ENCODE measurements at places on chromosomes 7 and 10. TPM values are rescaled to one million over a fixed set of nuclear protein-coding genes. Genes with fewer than 3 reads are reported as not detected.

The PTPRN2 gene
- 2.5 TPM for total RNA-seq

The HOXA11 gene
- not detected for total RNA-seq

The STAG3 gene
- 38.3 TPM for total RNA-seq

The SPDYE8 gene
- total RNA-seq: not detected

The STX1A gene
- 15.7 TPM for total RNA-seq

The SH2D4B gene
- 0.17 TPM for total RNA-seq

The FAM237B gene
- not detected for total RNA-seq

The GNAI1 gene
- 0.66 TPM for total RNA-seq

The MBL2 gene
- not detected for total RNA-seq

The DNA2 gene
- 36.3 TPM for total RNA-seq

The STEAP2 gene
- total RNA-seq: not detected

The CHAT gene
- total RNA-seq: not detected

The SPDYE5 gene
- not detected for total RNA-seq

The SAMD9L gene
- total RNA-seq: 162 TPM

The FBXO24 gene
- total RNA-seq: 0.85 TPM

The SPDYE9 gene
- not detected for total RNA-seq

The HOXA10 gene
- total RNA-seq: not detected

The PRKG1 gene
- not detected for total RNA-seq

The SLC26A5 gene
- total RNA-seq: not detected

The NANOS1 gene
- total RNA-seq: 0.61 TPM

Measured in T-helper 1 cell treated with Interleukin-12 subunit alpha and Interleukin-12 subunit beta and Interleukin-4 antibody, amounts not matched to agents 30 ng/mL and 1 ng/mL, for 36 hours (primary cell).